ENCODE measurements at places on chromosomes 2 and 18. TPM values are rescaled to one million over a fixed set of nuclear protein-coding genes. Genes with fewer than 3 reads are reported as not detected.
A peak's percentile ranks its signal among the peaks of the same experiment; 100 is the strongest.

DNA sequence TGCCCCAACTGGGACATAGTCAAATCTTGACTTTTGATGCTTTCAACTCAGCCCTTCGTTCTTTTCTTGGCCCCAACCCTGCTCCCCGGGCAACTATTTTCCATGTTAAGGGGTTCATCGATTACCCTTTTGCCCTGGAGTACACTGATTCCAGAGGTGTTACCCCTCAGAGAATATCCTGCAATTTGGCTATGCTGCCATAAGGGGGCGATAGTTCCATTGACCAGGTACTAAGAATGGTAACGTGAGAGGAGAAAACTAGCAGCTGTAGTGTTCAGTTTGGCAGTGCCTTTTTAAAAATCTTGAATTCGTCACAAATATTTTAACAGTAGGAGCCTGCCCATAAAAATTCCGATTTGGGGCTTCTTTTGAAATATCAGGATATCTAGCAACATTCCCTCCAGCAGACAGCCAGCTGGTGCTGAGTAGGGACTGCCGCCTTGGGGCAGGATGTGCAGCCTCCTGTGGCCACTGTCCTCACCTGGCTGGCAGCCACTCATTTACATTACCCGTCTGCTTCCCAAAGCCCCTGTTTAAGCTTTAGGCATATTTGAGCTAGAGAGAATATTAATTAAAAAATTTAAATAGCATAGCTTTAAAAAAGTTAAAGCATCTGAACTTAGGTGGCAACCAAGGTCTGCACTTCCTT is 146.3 kb upstream of the SKOR2 start:
- H3K36me3 ChIP-seq: no peaks in the 10 kb centered on the region
- H3K27me3 ChIP-seq: peaks cover 9% of the 10 kb centered on the region
- peak; percentile 6 for DNase-seq
- no peaks in the 10 kb centered on the region for H3K4me1 ChIP-seq
- H3K4me3 ChIP-seq: no peak overlapping the region

Gene TTN
- total RNA-seq: under 0.01 TPM

DNA sequence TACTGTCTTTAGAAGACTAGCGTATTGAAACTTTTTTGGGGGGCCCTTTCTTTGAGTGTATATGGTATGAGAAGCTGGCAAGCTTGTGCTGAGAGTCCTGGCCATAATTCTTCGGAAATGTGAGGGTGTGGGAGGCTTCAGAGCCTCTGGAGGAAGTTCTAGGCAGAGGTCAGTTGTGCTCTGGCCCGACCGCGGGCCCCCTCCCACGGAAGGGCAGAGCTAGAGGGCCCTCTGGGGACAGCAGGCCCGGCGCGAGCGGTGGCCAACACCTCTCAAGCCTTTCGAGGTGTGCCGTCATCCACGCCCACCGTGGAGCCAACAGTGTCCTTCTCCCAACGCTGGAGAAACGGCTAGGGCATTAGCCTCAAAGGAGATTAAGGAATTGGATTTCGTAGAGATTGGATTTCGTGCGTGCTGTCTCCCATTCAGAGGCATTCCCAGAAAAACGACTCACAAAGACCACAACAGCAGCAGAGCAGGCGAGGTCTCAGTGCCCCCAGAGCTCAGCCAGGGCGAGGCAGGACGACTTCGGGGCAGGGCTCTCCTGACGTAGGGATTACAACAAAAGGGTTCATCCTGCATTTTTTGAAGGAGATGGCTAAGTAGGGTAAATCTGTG is 2.2 kb upstream of the MTCL1 start:
- H3K36me3 ChIP-seq: no peaks in the 10 kb centered on the region
- DNase-seq: no peak
- no peak overlapping the region for H3K27ac ChIP-seq
- peaks cover 24% of the 10 kb centered on the region for H3K4me1 ChIP-seq
- H3K4me3 ChIP-seq: peak overlapping the region; percentile 78

GRCh38 chr18:13443552-13443951 is 225.0 kb downstream of the LDLRAD4 start:
- peaks cover 27% of the 10 kb centered on the region for H3K4me1 ChIP-seq
- H3K27me3 ChIP-seq: peaks cover 18% of the 10 kb centered on the region
- no peaks in the 10 kb centered on the region for H3K36me3 ChIP-seq
- H3K27ac ChIP-seq: peak overlapping the region; percentile 79

Gene CTDSP1
- 46.4 TPM for total RNA-seq

DNA sequence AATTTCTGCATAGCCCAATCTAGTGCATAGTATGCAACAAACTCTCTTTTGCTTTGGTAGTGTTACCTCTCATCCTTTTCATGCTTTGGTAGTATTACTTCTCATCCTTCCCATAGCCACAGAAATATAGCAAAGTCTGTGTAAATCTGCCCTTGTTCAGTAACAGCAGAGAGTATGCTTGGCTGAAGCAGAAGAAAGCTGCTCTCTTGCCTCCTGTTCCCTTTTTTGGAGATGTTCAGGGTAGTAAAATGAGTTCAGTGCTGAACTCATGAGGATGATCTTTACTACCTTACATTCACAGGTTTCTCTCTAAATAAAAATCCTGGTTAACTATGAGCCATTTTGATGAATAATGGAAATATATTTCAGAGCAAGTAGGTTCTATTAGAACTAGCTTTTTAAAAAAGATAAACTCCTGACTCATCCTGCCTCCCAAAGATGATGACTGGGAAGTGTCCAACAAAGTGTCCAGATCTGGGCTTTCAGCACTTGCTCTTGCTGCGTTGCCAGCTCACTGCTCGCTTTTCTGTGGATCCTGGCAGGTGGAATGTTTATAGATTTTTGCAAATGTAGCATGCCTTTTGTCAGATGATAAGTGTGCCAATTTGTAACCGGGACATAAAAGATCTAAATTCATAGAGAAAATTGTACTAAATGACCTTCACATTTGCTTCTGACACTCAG is 29.4 kb upstream of the CHMP3 start:
- DNase-seq: no peak
- H3K4me3 ChIP-seq: no peak overlapping the region
- no peak overlapping the region for H3K27ac ChIP-seq
- no peaks in the 10 kb centered on the region for H3K36me3 ChIP-seq
- H3K27me3 ChIP-seq: no peaks in the 10 kb centered on the region

Gene DTNA
- 13.3 TPM for total RNA-seq

DNA sequence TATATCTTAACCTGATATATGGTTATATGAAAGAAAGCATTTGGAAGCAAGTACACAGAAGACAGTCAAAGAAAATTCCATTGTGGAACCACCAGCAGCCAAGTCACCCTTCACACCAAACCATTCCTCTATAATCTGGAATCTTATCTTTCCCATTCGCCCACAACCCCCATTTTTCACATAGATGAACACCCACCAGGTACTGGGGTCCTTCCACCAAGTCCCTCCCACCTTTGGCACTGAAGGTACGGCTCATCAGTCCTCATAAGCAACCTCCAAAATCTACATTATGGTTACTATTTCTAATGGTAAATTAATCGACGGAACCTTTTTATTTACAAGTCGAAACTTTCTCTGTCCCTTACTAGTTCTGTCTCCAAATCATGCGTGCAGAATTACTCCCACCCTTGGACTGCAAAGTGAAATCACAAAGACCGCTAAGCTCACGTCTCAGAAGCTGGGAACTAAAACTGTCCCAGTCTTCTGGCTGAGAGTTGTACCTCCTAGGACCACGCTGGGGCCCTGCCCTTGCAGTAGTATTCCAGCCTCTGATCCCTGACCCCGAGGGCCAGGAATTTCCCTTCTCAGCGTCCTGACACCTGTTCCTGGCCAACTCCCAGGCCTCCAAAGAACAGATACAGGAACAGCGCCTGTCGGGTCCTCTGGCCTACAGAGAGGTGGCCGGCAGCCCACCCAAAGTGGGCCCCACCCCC is 702 bp downstream of the OLA1 start:
- no peaks in the 10 kb centered on the region for H3K27me3 ChIP-seq
- peaks cover 43% of the 10 kb centered on the region for H3K4me1 ChIP-seq
- DNase-seq: no peak
- peak overlapping the region; percentile 78 for H3K27ac ChIP-seq
- peaks cover 12% of the 10 kb centered on the region for H3K36me3 ChIP-seq

DNA sequence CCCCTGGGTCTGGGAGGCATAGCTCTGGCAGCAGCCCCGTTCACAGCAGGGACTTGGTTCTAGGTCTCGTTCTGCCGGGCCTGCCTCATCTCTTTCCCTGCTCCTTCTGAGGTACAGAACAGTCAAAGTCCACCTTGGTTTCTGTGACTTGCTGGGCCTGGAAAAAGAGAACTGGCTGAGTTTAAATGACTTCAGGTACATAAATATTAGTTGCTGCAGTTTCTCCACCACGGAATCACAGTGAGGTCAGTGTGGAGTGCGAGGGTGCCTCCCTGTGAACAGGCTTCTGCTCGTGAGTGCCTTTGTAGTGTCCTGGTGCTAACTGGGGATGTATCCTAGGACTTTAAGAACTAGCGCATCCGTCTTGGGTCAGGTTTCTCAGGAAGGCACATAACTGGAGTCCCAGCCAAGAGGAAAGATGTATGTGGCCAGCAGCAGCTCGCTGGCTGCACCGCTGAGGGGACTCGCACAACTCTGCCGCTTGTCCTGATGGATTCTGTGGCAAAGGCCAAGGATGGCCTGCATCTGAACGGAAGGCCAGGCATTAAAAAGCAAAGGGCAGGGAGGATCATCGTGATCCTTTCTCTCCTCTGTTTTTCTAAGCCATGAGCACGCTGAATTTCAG is 188.6 kb downstream of the SH3RF3 start:
- H3K4me1 ChIP-seq: peaks cover 24% of the 10 kb centered on the region
- H3K27ac ChIP-seq: peak overlapping the region; percentile 23
- no peak for DNase-seq
- no peak overlapping the region for H3K4me3 ChIP-seq
- H3K36me3 ChIP-seq: no peaks in the 10 kb centered on the region

Gene CRIM1
- 13.8 TPM for total RNA-seq

Gene COLEC11
- not detected for total RNA-seq

Gene TGFA
- 1.4 TPM for total RNA-seq

Gene TMEFF2
- 1.8 TPM for total RNA-seq

DNA sequence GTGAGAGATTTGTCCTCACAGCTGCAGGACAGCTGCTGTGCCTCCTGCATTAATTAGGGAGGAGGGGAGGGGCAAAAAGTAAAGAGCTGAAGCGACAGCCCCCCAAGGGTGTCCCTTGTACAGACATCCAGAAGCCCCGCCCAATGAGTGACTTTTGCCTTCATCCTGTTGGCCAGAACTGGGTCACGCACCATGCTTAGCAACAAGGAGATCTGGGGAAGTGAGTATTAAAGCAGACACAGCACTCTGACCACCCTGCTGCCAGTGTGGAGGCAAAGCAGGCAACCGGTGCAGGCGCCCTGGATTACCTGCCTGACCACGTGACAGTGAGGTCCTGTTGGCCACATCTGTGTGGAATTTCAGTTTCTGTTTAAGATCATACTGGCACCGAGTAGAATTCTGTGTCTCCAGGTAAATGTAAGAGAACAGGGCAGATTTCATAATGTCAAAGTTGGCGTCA is 21.5 kb upstream of the BIN1 start:
- no peaks in the 10 kb centered on the region for H3K27me3 ChIP-seq
- H3K4me1 ChIP-seq: peaks cover 8% of the 10 kb centered on the region
- H3K27ac ChIP-seq: no peak overlapping the region
- no peak overlapping the region for H3K4me3 ChIP-seq
- H3K36me3 ChIP-seq: no peaks in the 10 kb centered on the region
